HepG2 (cell line): ENCODE measurements at places on chromosomes 1 and 21. TPM values are rescaled to one million over a fixed set of nuclear protein-coding genes. Genes with fewer than 3 reads are reported as not detected.

PEAR1 gene
- 0.39 and 0.41 TPM in 2 replicates for polyA plus RNA-seq

FMO5 gene
- polyA plus RNA-seq, result 149 and 155 TPM in 2 replicates

GJA9 gene
- polyA plus RNA-seq, result 0.08 TPM in 1 of 2 replicates, not detected in the other

APCS gene
- not detected in 2 replicates for polyA plus RNA-seq

RHBDL2 gene
- polyA plus RNA-seq, result 1.6 and 3.3 TPM in 2 replicates

AVPR1B gene
- polyA plus RNA-seq, result 0.05 and 0.07 TPM in 2 replicates

FNDC5 gene
- 1.0 and 1.4 TPM in 2 replicates for polyA plus RNA-seq

CAMK2N1 gene
- polyA plus RNA-seq, result 32.7 and 38.0 TPM in 2 replicates

PCSK9 gene
- polyA plus RNA-seq, result 33.3 and 80.9 TPM in 2 replicates

SEC16B gene
- polyA plus RNA-seq, result 4.6 and 6.9 TPM in 2 replicates

WNT9A gene
- not detected in 2 replicates for polyA plus RNA-seq

NPPA gene
- polyA plus RNA-seq, result not detected in 2 replicates
